Mesendoderm (in vitro differentiated cells): ENCODE measurements at places on chromosomes 1 and 21.

GRCh38 chr21:37870221-37870620, 46.0 kb downstream of the KCNJ6 start:
- DNase-seq = no peak

DNA sequence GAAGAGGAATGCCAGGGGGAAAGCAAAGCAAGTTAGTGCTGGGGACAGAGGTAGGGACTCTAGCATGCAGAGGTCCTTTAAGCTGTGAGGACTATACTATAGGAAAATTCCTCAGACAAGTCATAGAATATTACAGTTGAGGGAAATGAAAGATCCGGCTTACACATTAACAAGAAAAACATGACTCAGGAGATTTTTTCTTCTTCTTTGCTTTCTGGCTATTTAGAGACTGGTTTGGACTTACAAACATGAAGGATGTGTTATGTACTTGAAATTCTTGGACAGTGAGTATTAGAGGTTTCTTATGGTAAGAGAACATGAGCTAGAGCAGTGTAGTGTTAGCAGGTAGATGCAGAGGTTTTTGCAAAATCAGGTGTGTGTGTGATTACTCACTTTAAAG, 24.9 kb downstream of the USP25 start:
- DNase-seq = no peak

DNA sequence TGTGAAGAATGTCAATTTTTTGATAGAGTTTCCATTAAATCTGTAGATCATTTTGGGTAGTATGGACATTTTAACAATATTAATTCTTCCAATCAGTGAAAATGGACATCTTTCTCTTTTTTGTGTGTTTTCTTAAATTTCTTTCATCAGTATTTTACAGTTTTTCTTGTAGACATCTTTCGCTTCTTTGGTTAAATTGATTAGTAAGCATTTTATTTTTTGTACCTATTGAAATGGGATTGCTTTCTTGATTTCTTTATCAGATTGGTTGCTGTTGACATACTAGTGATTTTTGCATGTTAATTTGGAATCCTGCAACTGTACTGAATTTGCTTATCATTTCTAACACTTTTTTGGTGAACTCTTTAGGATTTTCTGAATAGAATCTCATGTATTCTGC, 683.2 kb upstream of the NCAM2 start:
- no peak for DNase-seq

DNA sequence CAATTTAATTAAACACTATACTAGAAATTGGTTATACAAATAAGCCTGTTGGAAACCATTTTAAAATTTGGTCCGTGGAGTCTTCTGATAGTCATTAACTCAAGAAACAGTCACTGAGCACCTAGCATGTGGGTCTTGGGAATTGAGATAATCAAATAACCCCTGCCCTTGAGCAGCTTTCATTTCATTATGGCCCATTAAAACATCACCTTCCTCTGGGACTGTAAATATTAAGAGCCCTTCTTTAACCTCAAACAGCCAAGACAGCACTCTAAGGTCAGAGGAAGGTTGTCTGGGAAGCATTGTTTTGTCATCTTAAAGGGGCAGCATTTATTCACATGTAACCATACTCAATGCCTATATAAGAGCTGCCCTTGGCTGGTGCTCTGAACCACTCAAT, 610.3 kb upstream of the USP24 start:
- DNase-seq = no peak

DNA sequence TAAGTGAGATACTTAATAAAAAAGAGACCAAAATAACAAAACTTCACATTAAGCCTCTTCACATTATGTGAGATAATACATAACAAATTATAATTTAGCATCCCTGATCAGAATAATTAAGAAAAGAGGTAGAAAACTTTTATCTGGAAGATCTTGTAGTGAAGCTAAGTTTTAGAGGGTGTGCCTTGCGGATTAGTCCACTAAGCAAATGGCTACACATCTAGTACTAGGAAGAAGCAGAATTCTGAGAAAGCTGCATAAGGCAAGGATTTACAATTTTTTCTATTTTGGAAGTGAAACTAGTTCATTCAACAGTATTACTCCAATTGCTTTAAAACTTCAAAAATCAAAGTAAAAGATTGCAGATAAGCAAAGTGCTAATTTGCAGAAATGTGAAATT, 3.5 kb downstream of the YOD1 start:
- no peak for DNase-seq

DNA sequence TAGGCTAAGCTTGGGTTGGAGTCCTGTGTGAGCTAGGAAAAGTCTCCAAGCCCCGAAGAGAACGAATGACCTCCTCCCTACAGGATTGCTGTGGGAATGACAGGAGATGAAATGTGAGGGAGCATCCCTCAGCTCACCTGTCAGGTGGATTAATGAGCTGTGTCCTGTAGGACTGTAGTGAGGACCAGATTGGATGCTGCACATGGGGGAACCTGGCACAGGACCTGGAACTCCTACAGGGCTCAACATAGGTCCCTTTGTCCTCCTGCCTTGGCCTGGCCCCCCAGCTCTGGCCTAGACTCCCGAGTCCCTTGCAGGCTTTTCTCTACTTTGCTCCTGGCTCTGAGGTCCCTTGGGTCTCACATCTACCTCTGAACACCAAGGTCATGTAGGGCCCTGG, 155.7 kb downstream of the PTPRU start:
- no peak for DNase-seq

GRCh38 chr1:183989078-183989577, 48.4 kb downstream of the COLGALT2 start:
- peak; percentile 31 for DNase-seq

DNA sequence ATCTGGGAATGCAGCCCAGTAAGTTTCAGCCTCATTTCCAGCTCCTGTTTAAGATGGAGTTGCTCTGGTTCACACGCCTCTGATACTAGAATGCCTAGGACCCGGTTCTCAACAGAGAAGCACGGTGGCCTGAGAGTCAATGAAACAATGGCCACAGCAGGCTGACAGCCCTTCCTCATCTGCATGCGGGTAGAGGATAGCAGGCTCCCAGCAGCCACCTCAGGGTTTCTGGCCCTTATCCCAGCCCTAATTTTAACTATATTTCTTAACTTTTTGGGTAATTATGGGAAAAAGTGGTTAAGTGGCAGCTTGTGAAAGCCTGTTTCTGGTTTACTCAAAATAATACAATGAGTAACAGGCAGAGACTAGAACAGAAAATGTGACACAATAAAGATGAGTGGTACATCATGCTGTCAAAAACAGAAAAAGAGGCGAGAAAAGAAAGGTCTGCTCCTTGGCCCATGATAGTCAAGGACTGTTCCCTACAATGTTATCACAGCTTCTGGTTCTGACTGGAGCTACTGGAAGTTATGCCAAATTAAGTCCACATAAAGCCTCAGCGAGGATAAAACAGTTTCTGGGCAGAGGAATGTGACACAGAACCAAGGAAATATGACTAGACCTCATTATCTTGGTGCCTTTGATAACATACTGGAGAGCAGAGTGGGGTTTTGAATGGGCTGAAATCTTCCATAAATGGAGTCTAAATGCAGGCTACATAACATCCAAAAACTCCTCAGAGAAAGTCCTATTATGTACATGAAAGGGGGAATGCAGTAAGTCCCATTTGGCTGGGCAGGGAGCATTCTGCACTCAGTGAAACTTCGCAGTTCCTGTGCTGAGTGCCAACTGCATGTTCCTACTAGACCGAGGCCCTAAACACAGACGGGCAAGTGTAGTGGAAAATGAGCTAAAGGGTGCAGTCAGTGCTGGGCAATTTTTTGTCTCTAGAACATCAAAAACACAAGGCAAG, 92.1 kb downstream of the NIBAN1 start:
- DNase-seq = no peak
